ENCODE measurements at places on chromosomes 13 and 19.

GRCh38 chr13:97240788-97241734 is 18.9 kb downstream of the MBNL2 start:
- no peak for DNase-seq
- H3K27me3 ChIP-seq = no peaks in the 10 kb centered on the region
- H3K36me3 ChIP-seq = no peaks in the 10 kb centered on the region
- H3K4me3 ChIP-seq = no peak overlapping the region

- peaks cover 18% of the 10 kb centered on the region for H3K27me3 ChIP-seq
- no peak overlapping the region for H3K4me3 ChIP-seq
- peak; percentile 24 for DNase-seq
- peaks cover under 1% of the 10 kb centered on the region for H3K4me1 ChIP-seq
Observed at GRCh38 chr13:113029487-113030258, 60.7 kb downstream of the MCF2L start.

DNA sequence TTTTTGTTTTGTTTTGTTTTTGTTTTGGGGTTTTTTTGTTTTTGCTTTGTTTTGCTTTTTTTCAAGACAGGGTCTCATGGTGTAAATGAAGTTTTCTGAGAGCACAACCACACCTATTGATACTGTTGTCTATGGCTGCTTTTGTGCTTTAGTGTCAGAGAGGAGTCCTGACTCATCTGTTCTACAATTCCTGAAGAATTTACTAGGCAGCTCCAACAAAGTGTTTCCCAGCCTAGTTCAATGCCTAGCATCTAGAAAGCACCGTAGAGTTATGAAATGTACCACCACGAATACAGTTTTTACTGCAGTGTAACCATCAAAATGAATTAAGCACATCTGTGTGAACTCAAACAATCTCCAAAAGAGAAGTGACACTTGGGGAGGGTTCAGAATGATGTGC is 21.2 kb downstream of the SAFB start:
- H3K27ac ChIP-seq = no peak overlapping the region
- DNase-seq = no peak
- peaks cover 81% of the 10 kb centered on the region for H3K36me3 ChIP-seq
- no peak overlapping the region for H3K4me3 ChIP-seq

GRCh38 chr13:75621147-75621546 is 15.0 kb upstream of the LMO7 start:
- no peaks in the 10 kb centered on the region for H3K27me3 ChIP-seq
- H3K4me1 ChIP-seq = peaks cover 33% of the 10 kb centered on the region
- H3K27ac ChIP-seq = peak overlapping the region; percentile 75
- no peak for DNase-seq
- H3K4me3 ChIP-seq = no peak overlapping the region

- H3K4me3 ChIP-seq = no peak overlapping the region
- no peaks in the 10 kb centered on the region for H3K27me3 ChIP-seq
- H3K27ac ChIP-seq = peak overlapping the region; percentile 90
- no peak for DNase-seq
Observed at GRCh38 chr13:100876044-100876403, 201.4 kb upstream of the TMTC4 start.

DNA sequence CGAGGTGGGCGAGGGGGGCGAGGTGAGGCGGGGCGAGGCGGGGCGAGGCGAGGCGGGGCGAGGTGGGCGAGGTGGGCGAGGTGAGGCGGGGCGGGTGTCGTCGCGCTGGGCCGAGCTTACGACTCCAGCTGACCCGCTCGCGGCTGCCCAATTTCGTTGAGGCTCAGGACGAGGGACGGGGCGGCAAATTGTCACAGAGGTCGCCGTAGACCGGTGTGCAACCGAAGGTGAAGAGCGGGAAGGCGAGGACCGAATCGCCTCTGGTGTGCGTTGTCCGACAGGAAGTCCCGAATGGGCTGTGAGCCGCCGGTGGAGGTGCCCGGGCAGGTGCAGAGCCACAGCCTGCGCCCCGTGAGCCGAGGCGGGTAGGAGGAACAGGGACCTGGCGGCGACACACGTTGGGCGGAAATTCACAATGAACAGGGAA is at the start of gene LACC1:
Gene LACC1, plus strand, starts transcription at position 150 of the 427 bp plus-strand sequence. CDS start 1,082 bp downstream, outside the sequence.
- peak within 1 kb of the TSS; percentile 78 for H3K4me3 ChIP-seq
- peaks cover 10% of the 10 kb centered on the region for H3K4me1 ChIP-seq
- DNase-seq = no peak
- peaks cover 4% of the 10 kb centered on the region for H3K36me3 ChIP-seq
- H3K27ac ChIP-seq = peak within 1 kb of the TSS; percentile 96
- no peaks in the 10 kb centered on the region for H3K27me3 ChIP-seq

DNA sequence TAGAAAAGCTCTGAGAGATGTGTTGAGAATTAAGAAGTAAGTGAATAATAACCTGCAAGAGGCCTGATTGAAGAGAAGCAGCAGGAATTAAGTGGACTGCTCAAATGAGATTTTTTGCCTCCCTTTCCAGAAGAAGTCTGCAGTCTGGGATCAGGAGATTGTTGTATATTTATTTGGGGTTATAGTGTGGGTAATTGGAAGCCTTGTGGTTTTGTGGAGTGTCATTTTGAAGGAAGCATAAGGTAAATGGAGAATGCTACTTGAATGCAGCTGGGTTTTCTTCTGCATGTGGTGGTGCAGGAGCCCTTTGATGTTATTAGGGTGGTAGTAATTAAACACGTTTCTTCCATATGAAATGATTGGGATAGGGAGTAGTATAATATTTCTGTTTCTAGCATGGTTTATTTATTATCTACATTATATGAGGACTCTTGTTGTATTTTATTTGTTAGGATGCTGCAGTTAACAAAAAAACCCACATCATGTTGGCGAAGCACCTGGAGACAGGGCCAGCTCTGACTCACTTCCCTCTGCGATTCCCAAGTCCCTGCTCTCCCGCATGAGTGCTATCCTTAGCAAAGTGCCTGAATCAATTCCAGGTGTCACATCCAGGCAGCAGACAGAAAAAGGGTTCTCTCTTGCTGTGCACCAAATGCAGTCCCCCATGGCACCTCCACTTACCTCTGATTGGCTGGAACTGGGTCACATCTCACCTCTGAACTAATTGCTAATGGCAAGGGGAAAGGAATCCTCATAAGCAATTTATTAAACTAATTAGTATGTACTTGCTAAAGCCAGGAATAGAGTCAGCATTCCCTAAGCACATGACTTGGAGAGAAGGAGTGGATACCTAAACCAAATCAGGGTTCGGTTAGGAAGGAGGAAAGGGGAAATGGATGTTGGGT is 54.8 kb downstream of the DGKH start:
- H3K4me1 ChIP-seq = peaks cover 18% of the 10 kb centered on the region
- no peak overlapping the region for H3K27ac ChIP-seq
- DNase-seq = no peak
- no peaks in the 10 kb centered on the region for H3K36me3 ChIP-seq
- H3K27me3 ChIP-seq = no peaks in the 10 kb centered on the region
- no peak overlapping the region for H3K4me3 ChIP-seq

DNA sequence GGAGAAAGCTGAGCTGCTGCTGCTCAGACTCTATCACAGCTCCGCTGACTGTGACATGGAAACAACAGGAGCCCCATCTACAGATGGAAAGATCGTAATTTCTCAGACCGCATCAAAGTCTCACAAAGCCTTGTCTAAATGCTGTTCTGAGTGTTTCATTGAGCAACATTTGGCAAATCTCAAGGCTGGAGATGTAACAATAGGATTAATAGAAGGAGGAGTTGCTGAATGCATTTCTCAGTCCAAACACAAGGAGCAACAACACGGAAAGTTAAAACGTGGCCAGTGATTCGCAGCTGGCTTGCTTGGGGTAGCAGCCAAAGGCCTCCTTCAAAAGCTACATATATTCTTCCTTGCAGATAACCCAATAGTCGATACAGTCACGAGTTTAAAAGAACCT is 55.7 kb downstream of the MRPL57 start:
- H3K4me1 ChIP-seq = no peaks in the 10 kb centered on the region
- no peaks in the 10 kb centered on the region for H3K36me3 ChIP-seq
- H3K27ac ChIP-seq = no peak overlapping the region

DNA sequence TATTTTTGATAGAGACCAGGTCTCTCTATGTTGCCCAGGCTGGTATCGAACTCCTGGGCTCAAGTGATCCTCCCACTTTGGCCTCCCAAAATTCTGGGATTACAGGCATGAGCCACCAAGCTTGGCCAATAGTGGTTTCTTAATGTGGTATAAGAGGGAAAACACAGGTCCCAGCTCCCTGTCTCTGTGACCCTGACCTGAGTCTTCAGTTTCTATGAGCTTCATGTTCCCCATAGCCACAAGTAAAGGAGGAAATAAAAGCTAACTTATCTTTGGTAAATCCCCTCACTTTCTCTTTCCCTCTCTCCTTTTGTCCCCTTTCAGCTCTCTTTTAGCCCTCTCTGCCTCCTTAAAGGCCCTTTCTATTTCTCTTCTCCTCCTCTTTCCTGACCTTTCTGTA is 50.3 kb downstream of the ABCC4 start:
- no peak overlapping the region for H3K4me3 ChIP-seq
- H3K4me1 ChIP-seq = peaks cover 6% of the 10 kb centered on the region
- H3K27me3 ChIP-seq = no peaks in the 10 kb centered on the region
- H3K27ac ChIP-seq = no peak overlapping the region
- no peak for DNase-seq
- H3K36me3 ChIP-seq = no peaks in the 10 kb centered on the region

DNA sequence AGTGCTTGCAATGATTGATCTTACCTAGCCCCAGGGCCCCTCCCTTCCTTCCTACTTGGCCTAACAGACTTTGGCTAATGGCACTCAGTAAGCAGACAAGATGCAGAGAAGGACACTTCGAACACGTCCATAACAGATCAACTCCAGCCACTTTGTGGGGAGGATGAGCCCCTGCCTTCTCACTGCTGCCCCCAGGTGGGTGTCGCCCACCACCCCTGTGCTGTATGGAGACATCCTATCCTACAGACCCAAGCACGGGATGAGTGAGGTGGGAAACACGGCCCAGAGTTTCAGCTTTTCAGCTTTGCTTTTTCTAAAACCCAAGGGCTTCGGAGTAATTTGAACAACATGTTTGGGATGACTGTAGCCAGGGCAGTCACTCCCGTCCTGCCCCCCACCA is 5.5 kb downstream of the SLC7A1 start:
- H3K27ac ChIP-seq = no peak overlapping the region
- peaks cover 78% of the 10 kb centered on the region for H3K4me1 ChIP-seq
- no peaks in the 10 kb centered on the region for H3K27me3 ChIP-seq
- peaks cover 90% of the 10 kb centered on the region for H3K36me3 ChIP-seq
- no peak overlapping the region for H3K4me3 ChIP-seq
- no peak for DNase-seq

GRCh38 chr19:1811942-1812425 is at the start of gene ATP8B3:
Gene ATP8B3 (minus strand): TSS chr19:1812276. CDS start chr19:1811736, 540 bp downstream.
- peak within 1 kb of the TSS; percentile 77 for H3K27ac ChIP-seq
- no peak for DNase-seq
- H3K4me3 ChIP-seq = peak within 1 kb of the TSS; percentile 58
- no peaks in the 10 kb centered on the region for H3K27me3 ChIP-seq

GRCh38 chr13:99545979-99546378 is 44.7 kb downstream of the TM9SF2 start:
- H3K4me1 ChIP-seq = no peaks in the 10 kb centered on the region
- no peaks in the 10 kb centered on the region for H3K27me3 ChIP-seq
- no peak for DNase-seq
- H3K36me3 ChIP-seq = peaks cover 99% of the 10 kb centered on the region

GRCh38 chr19:20662421-20663105 is 1.2 kb upstream of the ZNF626 start:
- no peak overlapping the region for H3K4me3 ChIP-seq

DNA sequence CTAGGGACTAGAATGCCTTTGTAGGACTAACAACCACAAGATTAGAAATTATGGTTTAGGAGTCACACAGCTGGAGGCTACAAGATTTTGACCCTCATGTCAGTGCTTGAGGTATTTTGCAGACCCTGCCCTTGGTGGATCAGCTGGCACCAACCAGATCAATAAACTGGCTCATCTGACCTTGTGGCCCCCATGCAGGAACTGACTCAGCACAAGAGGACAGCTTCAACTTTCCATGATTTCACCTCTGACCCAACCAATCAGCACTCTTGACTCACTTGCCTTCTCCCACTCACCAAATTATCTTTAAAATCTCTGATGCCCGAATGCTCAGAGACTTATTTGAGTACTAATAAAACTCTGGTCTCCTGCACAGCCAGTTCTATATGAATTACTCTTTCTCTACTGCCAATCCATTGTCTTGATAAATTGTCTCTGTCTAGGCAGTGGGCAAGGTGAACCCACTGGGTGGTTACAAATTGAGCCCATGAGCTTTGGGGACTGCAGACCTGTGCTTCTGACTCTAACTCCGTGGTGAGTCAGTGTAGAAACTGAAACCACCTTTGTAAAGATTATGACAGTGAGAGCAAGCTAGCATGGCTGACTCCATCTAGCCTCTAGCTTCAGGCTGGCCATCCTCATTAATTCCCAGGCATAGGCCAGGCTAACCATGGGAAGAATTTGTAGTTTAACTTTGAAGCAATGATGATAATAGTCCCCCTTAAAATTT is 33.9 kb upstream of the CEACAM8 start:
- no peak for DNase-seq
- H3K27me3 ChIP-seq = peaks cover 11% of the 10 kb centered on the region
- no peaks in the 10 kb centered on the region for H3K4me1 ChIP-seq

GRCh38 chr19:4957981-4958380 is 10.9 kb upstream of the KDM4B start:
- no peak overlapping the region for H3K27ac ChIP-seq
- no peak for DNase-seq
- peaks cover 86% of the 10 kb centered on the region for H3K36me3 ChIP-seq
- no peak overlapping the region for H3K4me3 ChIP-seq

DNA sequence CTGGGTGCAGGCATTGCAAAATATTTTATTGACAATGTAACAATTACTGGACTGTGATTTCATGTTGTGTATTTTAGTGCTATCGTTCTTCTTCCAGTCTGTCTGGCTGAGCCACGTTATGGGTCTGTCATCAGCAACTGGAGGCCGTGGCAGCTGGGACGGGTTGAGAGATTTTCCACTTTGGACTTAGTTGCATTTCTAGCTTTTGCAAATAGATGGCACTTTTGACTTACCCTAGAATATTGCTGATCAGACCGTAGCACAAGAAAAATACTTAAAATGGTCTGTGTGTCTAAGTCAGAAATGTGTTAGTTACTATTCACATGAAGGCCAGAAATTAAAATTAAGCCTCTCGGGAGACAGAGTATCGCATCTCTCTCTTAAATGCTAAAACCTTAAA is 211.1 kb downstream of the TEX29 start:
- no peaks in the 10 kb centered on the region for H3K4me1 ChIP-seq
- no peaks in the 10 kb centered on the region for H3K36me3 ChIP-seq
- DNase-seq = no peak
- no peak overlapping the region for H3K4me3 ChIP-seq

GRCh38 chr13:40271931-40272775 is 394.3 kb downstream of the FOXO1 start:
- H3K4me3 ChIP-seq = no peak overlapping the region
- no peaks in the 10 kb centered on the region for H3K27me3 ChIP-seq
- no peaks in the 10 kb centered on the region for H3K36me3 ChIP-seq
- peak overlapping the region; percentile 70 for H3K27ac ChIP-seq
- peaks cover 39% of the 10 kb centered on the region for H3K4me1 ChIP-seq
- DNase-seq = peak; percentile 57

- H3K4me3 ChIP-seq = no peak overlapping the region
- no peaks in the 10 kb centered on the region for H3K4me1 ChIP-seq
- 0 out of 2 replicates have a peak, but pooled peaks cover under 1% of the 10 kb centered on the region for H3K36me3 ChIP-seq
- DNase-seq = peak; percentile 37
- H3K27me3 ChIP-seq = no peaks in the 10 kb centered on the region
Observed at GRCh38 chr13:28181413-28181812, 43.1 kb downstream of the PAN3 start.
